ENCODE measurements at places on chromosomes 5 and 9.

GRCh38 chr5:168646335-168646734 lies 67.2 kb upstream of the PANK3 start:
- no peak for DNase-seq

DNA sequence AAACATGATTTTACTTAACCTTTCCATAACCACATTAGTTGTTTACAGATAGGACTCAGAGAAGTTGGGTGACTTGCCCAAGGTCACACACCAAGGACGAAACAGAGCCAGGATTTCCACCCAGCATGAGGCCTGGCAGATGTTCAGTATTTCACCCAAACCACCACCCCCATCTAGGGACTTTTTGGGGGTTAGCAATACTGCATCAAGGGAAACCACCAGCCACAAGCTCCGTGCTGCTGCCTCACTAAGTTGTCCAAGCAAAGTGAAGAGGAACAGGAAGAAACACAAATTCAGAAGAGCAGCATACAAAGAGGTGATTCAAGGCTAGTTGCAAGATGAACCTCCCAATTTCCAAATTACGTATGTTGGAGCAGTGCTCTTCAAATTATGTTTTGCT lies 219.6 kb upstream of the RORB start:
- DNase-seq, result no peak

DNA sequence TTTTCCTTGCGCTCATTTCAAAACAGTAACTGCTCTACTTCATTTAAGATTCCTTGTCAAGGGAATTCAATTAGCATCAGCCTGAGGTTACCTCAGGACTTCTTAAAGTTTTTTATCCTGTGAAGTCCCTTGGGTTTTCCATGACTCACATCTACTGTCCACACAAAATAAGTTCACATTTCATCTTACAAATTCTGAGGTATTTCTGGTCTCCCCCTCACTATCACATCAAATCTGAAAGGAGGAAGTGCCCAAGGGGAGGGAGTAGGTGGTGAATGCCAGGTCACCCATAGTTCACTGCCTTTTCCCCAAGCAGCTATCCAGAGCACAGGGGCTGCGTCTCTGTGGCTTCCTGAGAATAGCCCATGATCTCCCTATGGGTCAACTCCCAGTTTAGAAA lies 227.1 kb upstream of the NREP start:
- DNase-seq, result no peak

DNA sequence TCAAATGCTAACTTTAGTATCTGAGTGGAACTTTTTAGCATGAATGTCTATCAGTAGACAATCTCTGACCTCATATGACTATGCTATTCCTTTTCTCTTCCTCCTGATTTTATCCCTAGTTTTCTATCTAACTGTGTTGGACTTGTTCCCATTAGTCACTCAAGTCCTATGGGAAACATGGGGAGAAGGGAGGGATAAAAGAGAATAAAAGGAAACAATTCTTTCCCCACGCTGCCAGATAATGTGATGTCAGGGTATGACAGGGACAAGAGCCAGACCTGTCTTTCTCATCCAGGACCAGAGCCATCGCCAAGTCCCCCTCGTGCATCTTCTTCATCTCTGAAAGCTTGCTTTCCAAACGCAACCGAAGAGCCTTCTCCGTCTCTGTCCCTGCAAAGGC lies 43.9 kb downstream of the CDK5RAP2 start:
- no peak for DNase-seq

GRCh38 chr5:137167187-137167586 lies 331.9 kb downstream of the SPOCK1 start:
- no peak for DNase-seq

DNA sequence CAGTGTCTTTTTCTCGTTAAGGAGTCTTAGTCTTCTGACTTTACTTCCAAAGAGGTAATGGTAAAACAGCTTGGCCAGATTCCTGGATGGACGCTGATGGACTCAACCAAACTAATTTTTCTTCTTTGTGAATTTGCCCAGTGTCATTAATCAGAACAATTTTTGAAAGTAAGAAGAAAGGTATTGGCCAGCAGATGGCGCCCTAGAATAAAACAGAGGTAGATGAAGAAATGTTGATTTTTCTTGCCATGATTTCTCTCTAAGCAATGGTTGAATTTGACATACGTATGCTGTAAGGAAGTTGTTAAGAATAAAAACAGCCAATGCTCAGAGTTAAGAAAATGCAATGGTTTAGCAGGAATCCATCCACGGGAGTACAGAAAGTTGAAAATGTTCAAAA lies 500.0 kb downstream of the DIRAS2 start:
- DNase-seq, result peak; percentile 28

DNA sequence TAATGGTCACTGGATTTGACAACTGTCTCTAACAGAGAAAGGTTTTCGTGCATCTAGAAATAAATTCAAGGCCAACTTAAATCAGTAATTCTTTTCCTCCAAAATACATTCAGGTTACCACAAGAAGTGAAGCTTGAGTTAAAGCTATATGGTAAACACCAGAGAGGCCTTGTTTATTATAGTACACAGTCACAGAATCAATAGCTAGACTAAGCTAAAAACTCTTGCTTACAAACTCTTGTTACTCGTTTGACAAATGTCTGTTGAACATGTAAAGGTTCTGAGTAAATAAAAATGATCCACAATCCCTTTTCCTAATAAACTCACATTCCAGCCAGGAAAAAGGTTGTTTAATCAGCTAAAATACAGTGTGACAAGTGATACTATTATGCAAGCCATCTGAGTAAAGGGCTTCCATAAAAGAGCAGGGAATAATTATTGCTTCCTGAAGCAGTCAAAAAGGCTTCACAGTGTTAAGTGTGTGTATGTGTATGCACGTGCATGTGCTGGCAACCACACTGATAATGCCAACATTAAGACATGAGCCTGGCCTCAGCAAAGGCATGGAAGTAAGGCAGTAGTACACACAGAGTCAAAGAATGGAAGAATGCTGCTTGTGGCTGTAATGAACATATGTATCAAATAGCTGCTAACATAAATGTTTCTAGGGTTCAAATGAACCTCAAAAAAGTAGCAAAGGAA lies 12.8 kb downstream of the PTAR1 start:
- no peak for DNase-seq

DNA sequence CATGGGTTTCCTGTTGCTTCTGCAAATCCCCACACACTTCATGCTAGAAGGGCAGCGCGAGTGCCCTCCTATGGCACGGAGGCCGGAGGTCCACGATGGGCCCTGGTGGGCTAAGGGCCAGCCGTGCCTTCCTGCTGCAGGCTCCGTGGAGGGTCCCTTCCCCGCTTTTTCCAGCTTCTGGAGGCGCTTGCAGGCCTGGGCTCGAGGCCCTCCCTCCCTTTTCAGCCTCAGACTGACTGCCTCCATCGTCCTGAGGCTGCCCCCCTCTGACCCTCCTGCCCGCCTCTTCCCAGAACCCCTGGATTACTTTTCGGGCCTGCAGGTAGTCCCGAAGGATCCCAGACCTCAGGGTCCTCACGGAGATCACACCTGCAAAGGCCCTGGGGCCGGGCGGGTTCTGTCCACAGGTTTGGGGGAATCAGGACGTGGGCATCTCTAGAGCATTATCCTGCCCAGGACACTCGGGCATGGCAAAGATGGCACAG lies 3.2 kb upstream of the TERT start:
- no peak for DNase-seq

GRCh38 chr5:82106756-82107155 lies 134.9 kb downstream of the ATG10 start:
- no peak for DNase-seq

- DNase-seq, result peak; percentile 17
These were observed 1.2 kb upstream of the INSL6 start for GRCh38 chr9:5186416-5187169.

DNA sequence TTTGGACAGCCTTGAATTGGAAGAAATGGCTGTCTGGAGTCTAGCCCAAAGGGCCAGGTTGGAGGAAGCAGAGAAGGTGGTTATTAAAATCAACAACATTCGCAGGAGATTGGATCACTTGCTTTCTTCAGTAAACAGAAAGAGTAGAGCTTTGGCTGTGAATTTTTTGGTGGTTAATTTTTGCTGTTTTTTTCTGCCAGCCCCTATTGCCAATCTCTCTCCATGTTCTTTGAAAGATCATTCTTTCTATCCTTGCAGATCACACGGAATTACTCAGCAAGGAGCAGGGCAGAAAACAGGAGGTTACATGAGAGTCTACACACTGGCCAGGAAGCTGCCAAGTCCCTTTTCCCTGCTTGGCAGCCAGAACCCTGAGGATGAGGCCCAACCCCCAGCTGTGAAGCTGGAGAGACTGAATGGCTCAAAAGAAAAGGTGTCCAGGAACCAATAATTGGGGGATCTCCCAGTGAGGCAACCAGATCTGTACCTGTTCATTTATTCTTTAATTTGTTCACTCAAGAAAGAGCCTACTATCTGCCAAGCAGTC lies 13.0 kb downstream of the GLRX start:
- no peak for DNase-seq

DNA sequence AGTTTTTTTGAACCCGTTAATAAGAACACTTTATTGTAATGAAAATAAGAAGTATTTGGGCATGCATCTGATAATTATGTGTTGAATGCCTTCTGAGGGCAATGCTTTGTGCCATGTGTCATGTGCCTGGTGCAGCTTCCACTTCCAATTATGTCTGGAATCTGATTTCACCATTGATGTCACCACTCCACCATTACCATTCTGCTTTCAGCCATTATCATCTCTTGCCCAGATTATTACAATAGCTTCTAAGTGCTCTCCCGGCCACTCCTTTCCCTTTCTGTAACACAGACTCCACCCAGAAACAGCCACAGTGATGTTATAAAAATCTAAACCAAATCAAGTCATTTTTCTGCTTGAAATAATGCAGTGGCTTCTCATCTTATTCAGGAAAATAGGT lies 171.7 kb downstream of the C9orf152 start:
- no peak for DNase-seq

GRCh38 chr5:1803192-1803591 lies 2.0 kb downstream of the NDUFS6 start:
- no peak for DNase-seq

- DNase-seq, result no peak
These were observed 66.0 kb downstream of the RAB3C start for GRCh38 chr5:58648846-58649245.

GRCh38 chr5:36193746-36194145 lies 41.8 kb downstream of the SKP2 start:
- no peak for DNase-seq

DNA sequence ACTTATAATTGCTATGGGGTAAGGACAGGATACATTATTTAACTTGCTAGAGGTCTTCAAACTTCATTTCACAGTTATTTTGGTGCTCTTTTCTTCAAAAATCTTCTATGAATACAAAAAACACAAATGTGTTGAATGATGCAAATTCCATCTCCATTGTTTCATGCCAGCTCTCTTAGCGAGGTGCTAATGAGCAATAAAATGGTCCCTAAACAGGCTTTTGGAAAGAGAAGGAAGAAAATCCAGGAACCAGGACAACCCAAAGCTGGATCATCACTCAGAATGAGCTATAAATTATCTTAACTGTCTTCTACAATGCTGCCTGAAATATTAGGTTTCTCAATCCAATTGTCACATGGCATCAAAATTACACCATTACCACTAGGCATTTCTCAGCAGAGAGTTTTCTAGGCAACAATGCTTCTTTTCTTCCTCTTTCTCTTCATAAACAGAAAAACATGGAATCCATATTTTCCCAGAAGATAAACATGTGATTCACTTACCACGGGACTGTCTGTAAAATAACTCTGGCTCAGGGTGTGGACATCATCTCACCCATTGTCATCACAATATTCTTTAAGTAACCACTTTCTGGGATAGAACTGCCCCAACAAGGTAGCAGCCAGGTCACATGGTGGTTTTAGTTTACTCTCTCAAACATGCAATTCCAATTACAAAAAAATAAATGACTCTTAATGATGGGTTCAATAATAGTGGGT lies 249.4 kb downstream of the NPR3 start:
- DNase-seq, result no peak

GRCh38 chr9:74443036-74443750 lies 53.9 kb upstream of the RORB start:
- DNase-seq, result no peak

- no peak for DNase-seq
These were observed 1.4 kb upstream of the ANKRD33B start for GRCh38 chr5:10562201-10563109.

GRCh38 chr5:115460472-115460871 lies 84.1 kb downstream of the FEM1C start:
- DNase-seq, result no peak

DNA sequence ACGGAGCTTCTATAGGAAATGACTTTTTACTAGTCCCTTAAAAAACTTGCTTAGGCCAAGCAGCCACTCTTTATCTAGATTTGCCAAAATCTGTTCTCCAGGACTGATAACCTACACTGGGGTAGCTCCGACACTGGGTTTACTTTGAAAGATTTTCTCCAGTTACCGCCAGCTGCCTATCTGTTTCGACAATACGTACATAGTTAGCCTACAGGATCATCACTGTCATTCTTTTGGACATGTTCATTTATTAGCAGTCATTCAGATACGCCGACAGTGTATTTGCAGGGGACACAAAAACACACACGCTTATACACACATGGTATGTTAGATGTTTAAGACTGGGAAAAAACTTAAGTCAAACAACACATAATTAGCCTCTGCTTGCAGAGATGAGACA lies 225.7 kb downstream of the DCP2 start:
- DNase-seq, result no peak
